ENCODE measurements at places on chromosomes 2 and 18.

- no peak for DNase-seq
Observed at GRCh38 chr2:230980468-230980867, 15.5 kb upstream of the SPATA3 start.

DNA sequence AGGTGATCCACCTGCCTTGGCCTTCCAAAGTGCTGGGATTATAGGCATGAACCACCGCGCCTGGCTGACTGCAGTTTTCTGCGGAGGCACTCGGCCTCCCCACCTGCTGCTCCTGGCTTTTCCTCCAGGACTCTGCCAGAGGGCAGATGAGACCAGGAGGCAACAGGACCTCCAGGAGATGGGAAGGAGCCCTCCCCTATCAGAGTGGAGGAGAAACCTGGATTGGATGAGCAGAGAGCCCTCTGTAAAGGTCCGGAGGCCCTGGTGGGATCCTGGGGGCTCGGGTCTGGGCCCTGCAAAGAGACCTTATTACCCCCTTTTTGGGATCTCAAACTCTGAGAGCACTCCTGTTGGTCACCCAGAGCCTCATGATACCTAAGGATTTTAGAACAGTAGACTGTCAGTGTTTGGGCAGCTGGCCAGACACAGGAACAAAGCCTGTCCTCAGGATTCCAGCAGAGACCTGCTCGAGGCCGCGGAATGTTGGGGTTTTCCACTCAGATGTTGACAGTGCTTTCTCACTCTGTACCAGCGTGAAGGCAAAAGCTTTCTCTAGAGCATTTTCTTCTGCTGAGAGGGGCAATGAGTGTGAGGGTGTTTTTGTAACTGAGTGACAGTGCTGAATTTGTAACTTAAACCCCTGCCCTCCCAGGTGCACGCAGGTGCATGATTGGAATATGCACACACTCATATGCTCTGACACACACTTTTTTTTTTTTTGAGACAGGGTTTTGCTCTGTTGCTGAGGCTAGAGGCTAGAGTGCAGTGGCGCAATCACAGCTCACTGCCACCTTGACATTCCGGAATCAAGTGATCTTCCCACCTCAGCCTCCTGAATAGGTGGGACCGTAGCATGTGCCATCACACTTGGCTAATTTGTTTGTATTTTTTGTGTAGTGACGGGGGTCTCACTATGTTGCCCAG, 48.4 kb downstream of the NPPC start:
- DNase-seq, result no peak

DNA sequence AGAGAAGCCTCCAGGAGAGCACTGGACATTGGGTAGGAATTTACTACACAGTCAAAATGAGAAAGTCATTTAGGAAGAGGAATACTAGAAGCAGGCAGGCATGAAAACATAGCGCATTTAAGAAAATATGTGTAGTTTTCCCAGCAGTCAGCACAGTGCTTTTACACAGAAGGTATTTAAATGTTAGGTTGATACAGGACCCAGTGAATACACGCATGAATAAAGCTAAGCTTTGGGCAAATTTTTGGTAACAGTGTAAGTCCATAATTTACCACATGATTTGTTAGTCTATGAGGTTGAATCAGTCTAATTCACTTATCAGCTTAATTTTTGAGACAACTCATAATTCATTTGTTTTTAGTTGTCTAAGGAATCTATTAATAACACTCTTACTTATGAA, 421.7 kb upstream of the CDH20 start:
- no peak for DNase-seq

DNA sequence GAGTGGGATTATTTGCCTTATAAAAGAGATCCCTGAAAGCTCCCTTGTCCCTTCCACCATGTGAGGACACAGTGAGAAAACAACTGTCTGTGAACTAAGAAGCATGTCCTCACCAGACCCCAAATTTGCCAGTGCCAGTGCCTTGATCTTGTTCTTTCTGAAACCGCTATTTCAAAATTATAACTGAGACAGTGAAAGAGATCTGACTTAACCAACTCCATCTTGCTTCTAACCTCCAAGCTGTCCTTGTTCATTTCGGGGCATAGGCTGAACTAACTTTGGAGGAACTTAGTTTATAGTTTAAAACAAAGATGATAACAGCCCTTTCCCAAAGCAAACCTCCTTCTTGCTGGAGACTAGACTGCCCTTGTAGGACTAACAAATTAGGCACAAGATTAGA, 563.9 kb downstream of the ADCYAP1 start:
- DNase-seq, result no peak

DNA sequence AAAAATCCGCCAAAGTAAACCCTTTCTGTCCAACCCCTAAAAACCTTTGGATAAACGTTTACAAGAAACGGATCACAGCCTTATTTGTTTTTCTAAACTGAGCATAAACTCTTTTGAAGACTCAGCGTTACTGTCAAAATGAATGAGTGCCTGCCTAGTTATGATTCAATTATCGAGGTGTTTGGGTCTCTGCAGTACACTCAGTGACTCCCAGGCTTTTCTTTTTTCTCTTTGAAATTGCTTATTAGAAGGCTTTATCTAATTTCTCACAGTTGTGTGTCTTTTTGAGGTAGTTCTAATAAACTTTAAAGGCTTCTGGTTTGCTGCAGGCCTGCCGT, 663 bp downstream of the RHBDD1 start:
- no peak for DNase-seq

GRCh38 chr2:9673914-9674481, 43.2 kb upstream of the YWHAQ start:
- no peak for DNase-seq

GRCh38 chr2:111975819-111976218, 77.4 kb downstream of the MERTK start:
- no peak for DNase-seq

DNA sequence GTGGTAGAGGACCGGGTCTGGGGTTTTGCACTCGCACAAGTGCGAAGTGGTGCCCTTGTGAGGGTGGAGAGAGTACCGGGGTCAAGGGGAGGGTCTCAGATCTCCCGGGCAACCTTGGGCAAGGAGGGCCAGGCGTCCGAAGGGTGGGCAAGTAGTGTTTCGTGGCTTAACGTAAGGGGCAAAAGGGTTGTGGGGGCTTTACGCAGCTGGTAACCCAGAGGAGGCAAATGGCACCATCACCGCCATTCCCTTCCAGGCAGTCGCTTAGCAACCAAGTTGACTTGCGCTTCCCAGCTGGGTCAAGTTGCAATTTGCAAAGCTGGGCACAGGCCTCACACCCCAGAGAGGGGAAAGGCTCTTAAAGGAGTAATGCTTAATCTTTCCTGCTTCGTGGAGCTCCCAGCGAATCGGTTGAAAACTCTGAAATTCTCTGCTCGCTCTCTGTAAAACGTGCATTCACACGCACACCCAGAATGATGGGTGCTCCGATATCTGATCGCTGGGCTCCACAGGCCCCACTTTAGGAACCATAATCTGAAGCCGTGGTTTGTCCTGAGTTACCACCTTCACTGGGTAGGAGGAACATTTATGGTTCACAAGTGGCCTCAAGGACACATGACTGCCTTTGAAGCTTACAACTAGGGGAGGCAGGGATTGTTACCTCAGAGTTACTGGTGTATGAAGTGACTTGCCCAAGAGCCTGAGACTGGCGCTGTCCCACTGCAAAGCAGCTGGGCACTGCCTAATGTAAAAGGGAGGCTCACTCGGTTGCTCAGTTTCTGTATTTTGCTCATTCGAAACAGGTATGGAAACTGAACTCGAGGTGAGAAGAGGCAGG, 127.9 kb downstream of the UXS1 start:
- no peak for DNase-seq

DNA sequence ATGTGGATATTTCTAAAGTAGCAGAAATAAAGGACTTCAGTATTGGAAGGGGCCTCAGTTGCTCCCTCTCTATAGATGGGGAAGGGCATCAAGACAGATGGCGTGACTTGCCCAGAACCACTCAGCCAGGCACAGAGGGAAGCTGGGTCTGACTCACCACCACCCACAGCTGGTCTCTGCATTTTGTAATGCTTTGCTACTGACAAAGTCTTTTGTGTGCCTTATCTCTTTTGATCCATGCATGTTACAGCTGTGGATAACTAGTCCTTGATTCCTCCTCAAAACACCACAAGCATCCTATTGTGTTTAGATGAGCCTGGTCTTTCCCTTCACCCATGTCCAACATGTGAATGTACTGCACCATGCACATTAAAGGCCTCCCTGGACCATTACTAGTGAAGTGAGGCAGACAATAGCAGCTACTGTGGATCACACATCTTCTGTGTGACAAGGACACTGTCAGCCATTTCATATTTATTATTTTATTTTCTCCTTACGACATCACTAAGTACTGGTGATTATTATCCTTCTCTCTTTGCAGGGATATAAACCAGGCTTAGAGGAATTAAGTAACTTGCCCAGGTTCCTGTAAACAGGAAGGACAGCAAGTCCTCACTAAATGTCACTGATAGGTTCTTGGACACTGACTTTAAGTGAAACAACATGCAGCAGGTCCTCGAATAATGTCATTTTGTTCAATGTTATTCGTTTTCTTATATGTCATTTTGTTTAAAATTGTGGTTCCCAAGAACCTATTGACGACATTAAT, 29.6 kb upstream of the IL37 start:
- DNase-seq, result peak; percentile 87

- no peak for DNase-seq
Observed at GRCh38 chr18:73669297-73669696, 478.3 kb downstream of the FBXO15 start.

- DNase-seq, result no peak
Observed at GRCh38 chr2:69034845-69035244, 21.9 kb downstream of the ANTXR1 start.

- DNase-seq, result no peak
Observed at GRCh38 chr2:209773377-209773776, 1.7 kb downstream of the UNC80 start.

DNA sequence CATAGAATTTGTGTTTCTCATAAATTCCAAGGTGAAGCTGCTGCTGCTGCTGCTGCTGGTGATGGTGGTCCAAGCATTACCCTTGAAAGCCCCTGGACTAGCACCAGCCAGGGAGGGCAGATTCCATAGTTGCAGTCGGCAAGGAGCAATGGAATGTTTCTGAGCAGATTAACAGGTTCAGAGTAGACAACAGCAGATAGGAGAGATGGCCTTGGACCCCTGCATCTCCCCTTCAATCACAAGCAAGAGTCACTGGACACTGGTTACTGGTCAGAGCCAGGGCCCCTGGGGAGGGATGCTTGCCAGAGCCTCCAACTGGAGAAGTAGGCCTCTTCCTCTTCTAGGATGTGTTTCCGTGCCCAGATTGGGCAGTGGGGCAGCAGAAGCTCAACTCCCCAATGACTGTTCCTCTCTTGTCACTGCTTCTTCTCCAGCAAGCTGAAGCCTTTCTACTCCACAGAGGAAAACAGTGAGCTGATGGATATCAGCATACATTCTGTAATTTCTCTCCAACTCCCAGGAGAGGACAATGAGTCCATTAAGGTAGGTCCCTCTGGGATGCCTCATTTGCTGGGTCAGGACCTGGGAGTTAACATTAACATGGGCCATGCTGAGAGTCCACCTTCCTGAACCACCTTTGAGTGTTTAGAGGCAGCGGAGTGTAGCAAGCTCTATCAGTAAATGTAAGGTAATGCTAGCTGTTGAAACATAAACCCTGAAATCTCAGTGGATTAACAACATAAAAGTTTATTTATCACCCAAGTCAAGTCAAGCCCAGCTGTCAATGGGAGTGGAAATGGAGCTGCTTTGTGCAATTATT, 35.3 kb downstream of the MROH2A start:
- DNase-seq, result no peak

DNA sequence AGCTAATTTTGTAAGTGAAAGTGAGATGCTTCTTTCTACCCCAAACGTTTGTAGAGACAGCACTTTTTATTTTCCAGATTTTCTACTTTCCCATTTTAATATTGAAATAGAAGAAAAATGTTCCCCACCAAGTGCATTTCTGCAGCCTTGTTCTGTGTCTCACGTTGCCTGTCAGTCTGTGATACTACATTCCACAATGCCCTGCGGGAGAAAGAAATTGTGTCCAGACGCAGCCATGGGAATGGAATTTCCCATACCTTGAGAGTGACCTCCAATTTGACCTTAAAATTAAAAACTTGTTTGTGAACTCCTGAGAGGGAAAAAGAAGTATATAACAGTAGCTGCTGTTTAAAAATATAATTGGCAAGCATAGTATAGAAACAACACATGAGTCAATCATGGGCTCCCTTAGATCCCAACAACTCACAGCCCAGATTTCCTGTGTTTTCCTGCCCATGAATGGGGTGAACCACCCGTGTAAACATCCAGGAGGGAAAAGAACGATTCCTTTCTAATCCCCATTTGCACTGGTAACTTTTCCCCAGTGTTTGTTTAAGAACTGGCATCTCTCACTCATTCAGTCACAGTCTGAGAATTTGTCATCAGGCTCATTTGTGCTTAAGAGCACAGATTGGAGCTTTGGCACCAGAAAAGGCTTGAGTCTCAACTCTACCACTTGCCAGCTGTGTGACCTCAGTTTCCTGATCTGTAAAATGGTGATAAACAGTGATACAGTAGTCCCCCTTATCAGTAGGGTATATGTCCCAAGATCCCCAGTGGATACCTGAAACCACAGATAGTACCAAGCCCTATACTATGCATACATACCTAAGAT, 166.1 kb upstream of the ZNF521 start:
- DNase-seq, result no peak

DNA sequence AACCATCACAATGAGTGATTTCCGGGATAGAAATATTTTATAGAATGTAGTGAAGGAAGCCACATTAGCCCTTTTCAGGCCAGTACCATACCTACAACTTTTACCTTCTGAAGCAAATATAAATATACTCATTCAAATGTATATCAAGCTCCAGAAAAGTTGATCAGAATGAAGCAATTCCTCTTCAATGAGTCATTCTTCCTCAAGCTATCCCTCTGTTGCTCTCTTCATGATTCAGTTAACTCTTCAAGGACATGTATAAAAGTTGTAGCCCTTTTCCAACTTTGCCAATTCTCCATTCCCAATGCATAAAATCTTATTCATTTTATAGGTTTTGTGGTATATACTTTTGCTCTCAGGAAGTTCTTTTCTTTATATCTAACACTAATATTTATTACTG, 242.1 kb upstream of the RGPD4 start:
- no peak for DNase-seq

DNA sequence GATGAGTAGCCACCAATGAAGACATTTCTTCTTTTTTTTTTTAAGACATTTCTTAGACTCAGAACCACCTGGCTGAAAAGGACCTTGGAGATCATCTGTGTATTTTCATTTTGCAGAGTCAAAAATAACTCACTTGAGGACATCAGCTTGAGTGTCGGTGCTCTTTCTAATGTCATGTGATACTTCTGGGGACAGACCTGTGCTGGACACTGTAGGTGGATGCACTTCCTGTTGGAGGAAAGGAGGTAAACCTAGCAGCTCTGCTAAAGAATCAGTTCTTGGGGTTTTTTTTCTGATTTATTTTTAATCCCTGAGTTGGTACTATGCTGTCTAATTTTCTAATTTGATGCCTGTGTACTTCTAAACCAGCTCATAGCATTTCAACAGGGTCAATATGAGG, 283.9 kb upstream of the CRIM1 start:
- no peak for DNase-seq

- DNase-seq, result peak; percentile 8
Observed at GRCh38 chr2:26521054-26521912, 43.4 kb upstream of the OTOF start.

GRCh38 chr2:113209011-113209645, 35.4 kb downstream of the PSD4 start:
- DNase-seq, result peak; percentile 79

Data from fibroblast of villous mesenchyme (primary cell).